CD4-positive, CD25-positive, alpha-beta regulatory T cell (primary cell): ENCODE measurements at places on chromosomes 7 and 10. TPM values are rescaled to one million over a fixed set of nuclear protein-coding genes. Genes with fewer than 3 reads are reported as not detected.

Gene MAGI2
- total RNA-seq, result not detected

Gene TRIM74
- 3.3 TPM for total RNA-seq

Gene SPACDR
- total RNA-seq, result 3.7 TPM

Gene FAM241B
- total RNA-seq, result 9.7 TPM

Gene ASNS
- total RNA-seq, result 15.8 TPM

Gene TYW1B
- total RNA-seq, result 9.8 TPM

Gene BTBD16
- total RNA-seq, result not detected

Gene WEE2
- total RNA-seq, result not detected

Gene CCDC172
- not detected for total RNA-seq

Gene FAM25C
- total RNA-seq, result not detected

Gene PLAC9
- total RNA-seq, result not detected

Gene IKZF1
- total RNA-seq, result 376 TPM

Gene EMX2
- total RNA-seq, result not detected

Gene PIK3AP1
- total RNA-seq, result 1.5 TPM

Gene MYO1G
- 427 TPM for total RNA-seq

Gene RBP4
- not detected for total RNA-seq

Gene AP1S1
- 14.5 TPM for total RNA-seq

Gene HOXA13
- total RNA-seq, result not detected

Gene OR13A1
- not detected for total RNA-seq

Gene SORBS1
- 3.7 TPM for total RNA-seq

Gene SLC18A2
- total RNA-seq, result 0.25 TPM

Gene AP5Z1
- total RNA-seq, result 130 TPM

Gene MXI1
- 48.1 TPM for total RNA-seq

Gene AKR1C2
- not detected for total RNA-seq

Gene RBM20
- total RNA-seq, result 0.72 TPM

Gene ADCY1
- not detected for total RNA-seq
